NCI-H146 (cell line): ENCODE measurements at places on chromosomes 13 and 19.

GRCh38 chr19:670609-671075, 5.5 kb upstream of the FSTL3 start:
- no peak for DNase-seq

DNA sequence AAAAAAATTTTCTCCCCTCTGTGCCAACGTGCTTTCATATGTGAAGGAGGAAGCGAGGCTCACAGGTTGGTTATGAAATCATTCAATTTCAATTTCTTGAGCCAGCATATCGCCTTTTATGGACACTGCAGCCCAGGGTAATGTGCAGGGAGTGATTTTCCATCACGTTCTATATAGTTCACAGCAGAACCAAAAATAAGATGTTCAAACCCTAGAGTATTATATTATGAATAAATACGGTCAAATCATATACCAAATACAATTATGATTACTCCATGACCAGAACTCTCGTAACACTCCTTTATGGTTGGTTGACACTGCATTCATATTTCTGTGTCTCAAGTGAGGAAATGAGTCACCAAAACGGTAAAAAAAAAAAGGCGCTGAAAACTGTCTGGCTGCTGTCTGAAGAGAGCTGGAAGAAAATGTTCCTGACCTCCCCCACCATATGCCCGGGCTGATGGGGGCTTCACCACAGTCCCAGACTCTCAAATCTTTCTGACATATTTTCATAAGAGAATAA, 75.8 kb upstream of the UBAC2 start:
- DNase-seq: no peak

DNA sequence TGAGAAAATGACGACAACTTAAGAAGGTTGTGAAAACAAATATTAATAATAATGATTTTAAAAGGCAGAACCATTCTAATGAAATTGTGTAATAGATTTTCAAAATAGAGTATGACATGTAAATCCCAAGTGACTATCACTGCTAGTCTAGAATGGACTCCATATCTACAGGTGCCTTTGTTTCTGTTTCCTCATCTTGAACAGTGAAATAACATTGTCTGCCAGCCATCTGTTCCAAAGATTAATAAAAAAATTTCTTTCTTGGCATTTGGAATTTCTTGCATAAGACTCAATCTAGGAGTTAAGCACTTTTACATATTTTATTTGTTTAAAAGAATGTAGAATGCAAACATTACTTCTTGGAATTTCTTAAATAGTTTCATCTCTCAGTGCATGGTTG, 520.1 kb upstream of the ARGLU1 start:
- no peak for DNase-seq

DNA sequence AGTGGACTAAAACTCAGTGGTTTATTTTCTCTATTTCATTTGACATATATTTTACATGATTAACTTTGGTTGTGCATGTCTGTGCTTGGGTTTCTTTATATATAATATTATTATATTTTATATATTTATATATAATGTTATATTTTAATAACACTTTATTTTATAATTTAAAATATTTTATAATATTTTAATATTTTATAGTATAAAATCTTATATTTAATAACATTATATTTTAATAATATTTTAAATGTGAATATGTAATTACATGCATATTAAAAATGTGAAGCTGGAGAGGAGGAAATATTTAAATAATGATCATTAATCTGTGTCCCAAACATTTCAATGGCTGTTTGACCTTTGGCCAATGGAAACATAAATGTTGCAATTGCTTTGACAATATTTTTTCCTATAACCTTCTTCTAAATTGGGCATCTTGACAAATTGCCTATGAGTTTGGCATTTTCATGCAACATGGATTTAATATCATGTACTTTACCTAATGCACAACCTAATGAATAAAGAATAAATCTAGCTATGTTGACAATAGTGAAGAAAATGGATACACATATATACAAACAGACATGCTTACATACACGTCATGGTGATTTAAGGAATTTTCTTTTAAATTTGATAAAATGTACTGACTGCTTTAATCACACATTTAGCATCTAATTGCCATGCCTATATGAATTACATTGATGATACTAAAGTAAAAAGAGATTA, 607.1 kb downstream of the SLITRK6 start:
- no peak for DNase-seq

- DNase-seq: no peak
These were observed 1.0 kb downstream of the PRKACA start for GRCh38 chr19:14116525-14116917.

DNA sequence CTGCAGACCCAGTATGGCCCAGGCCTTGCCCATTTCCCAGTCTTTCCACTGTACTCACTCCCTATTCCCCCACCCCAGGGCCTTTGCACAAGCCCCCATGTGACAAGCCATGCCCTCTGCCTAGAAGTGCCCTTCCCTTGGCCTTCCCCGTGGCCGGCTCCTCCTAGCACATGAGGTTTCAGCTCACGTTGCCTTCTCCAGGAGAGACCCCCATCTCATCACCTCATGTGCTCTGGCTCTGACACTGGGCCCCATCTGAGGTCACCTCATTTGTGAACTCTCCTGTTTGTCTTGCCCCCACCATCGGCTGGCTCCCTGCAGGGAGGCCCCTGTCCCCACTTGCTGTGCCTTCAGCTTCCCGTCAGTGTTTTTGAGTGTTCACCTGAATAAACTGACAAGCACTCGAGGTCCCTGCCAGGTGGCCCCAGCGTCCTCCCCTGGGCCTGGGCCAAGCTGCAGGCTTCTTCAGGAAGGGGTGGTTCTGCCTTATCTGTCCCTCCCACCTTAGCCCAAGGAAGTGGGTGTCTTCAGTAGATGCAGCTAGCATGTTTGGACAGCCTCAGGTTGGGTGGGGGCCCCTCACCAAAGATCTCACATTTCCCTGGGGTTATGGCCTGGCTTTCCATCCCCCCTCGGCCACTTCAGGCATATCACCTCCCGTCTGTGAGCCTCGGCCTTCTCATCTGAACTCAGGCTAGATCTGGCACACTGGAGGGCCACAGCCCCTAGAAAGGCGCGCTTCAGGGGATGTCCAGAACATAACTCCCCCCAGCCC, 3.8 kb upstream of the SLC25A42 start:
- no peak for DNase-seq

- no peak for DNase-seq
These were observed 184.2 kb downstream of the LACC1 start for GRCh38 chr13:44063881-44064280.

DNA sequence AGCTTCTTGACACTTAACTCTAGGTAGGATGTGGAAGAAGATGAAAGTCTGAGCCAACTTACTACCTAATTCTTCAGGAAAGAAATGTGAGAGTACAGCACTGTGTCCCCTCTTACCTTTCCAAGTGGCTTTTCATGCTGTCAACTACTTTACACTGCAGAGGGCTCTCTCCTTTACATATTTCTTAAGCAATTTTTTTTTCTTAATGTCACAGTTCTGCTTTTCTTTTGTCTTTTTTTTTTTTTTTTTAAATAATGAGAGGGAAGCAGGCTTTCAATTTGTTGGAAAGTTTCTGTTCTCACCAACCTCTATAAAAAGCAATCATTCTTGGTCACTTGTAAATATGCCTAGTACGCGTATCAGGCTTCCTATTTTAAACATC, 212.7 kb upstream of the MIR17HG start:
- DNase-seq: peak; percentile 58

GRCh38 chr13:80903911-80904310, 563.0 kb upstream of the SPRY2 start:
- DNase-seq: no peak
